ENCODE measurements at places on chromosomes 11 and 22.

GRCh38 chr11:59416613-59417012 is 9.6 kb downstream of the OR5A2 start:
- ATAC-seq: no peak

GRCh38 chr22:45529971-45530575 is 27.4 kb downstream of the FBLN1 start:
- ATAC-seq: no peak

DNA sequence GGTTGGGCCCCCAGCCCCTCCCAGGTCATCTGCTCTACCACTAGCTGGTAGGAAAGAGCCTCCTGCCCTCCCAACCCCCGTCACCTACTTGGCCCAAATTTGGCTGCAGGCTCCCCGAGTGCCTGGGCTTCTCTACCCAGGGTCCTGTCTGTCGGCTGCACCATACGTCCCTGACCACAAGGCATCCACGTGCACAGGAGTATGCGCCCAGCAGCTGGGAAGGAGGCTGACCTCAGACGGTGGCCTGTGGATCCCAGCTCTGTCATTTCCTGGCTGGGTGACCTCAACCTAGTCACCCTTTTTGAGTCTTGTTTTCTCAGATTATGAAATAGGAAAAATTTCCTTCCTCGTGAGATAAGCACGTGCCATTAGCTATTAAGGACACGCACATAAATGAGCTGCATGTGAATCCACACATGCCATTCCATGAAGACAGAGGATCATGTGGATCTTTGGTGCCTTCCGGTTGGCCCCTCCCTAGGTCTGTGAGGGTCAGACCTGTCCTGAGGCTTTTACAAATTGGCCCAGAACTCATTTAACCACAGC is 13.7 kb downstream of the CYB561A3 start:
- peak; percentile 43 for ATAC-seq

- no peak for ATAC-seq
Observed at GRCh38 chr11:6962673-6963072, 36.4 kb downstream of the ZNF215 start.

DNA sequence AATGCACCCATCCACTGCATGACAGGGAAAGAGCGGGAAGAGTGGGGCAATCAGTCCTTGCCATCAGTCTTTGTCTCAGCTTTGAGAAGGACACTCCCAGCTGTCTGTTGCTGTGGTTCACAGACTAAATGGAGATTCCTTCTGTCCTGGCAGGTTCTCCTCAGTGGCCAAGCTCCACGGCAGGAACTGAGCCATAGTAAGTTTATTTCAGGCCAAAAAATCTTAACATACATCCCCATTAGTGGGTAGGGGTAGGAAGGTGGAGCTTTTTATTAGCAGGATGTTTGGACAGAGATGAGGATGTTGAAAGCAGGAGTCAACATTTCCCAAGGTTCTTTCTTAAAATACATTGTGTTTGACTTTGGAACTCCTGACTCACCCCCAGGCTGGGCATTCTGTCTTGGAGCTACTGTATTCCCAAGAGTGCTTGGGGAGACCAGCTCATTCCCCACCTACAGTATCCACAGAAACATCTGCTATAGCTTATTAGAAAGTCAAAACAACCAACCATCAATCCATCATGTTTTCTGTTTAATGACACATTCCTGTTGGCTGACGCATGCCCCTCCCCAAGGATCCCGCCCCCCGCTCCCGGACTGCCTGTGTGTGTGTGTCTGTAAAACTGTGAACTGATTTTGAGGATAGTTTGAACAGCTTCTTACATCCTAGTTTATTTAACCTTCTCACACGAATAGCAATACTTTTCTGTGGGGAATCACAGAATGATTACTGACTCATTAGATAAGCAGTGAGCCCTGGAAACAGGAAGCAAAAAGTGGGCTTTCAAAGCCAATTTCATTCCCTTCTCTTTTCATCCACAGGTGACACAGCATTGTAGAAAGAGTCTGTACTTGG is 109.5 kb downstream of the CCDC81 start:
- peak; percentile 44 for ATAC-seq

DNA sequence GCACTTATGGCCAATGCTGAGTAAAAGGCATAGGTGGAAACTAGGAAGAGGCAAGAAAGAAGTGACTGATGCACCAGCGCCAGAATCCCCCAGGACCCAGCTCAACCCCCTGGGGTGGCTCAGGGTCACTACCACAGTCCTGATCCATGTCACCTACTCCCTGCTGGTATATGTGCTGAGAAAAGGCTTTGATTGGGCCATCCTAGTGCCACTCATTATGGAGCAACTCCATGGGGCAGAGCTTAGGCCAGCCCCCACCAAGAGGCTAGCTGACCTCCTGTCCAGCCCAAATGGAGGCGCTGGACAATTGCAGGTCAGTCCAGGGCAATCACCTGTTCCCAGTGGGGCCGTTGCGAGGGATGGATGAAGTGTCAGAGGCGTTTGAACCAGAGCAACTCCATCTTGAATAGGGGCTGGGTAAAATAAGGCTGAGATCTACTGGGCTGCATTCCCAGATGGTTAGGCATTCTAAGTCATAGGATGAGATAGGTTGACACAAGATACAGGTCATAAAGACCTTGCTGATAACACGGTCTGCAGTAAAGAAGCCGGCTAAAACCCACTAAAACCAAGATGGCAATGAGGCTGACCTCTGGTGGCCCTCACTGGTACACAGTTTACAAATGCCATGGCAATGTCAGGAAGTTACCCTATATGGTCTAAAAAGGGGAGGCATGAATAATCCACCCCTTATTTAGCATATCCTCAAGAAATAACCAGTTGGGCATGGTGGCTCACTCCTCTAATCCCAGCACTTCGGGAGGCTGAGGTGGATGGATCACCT is 20.6 kb upstream of the DAGLA start:
- no peak for ATAC-seq

GRCh38 chr22:50017701-50018224 is 5.2 kb upstream of the IL17REL start:
- ATAC-seq: no peak

- ATAC-seq: no peak
Observed at GRCh38 chr22:38455530-38456271, 702 bp upstream of the KCNJ4 start.
